ENCODE measurements at places on chromosomes 6 and 20. TPM values are rescaled to one million over a fixed set of nuclear protein-coding genes. Genes with fewer than 3 reads are reported as not detected.

The CABLES2 gene
- 1.0 TPM for total RNA-seq

The PRDM1 gene
- 2.3 TPM for total RNA-seq

The TGM3 gene
- not detected for total RNA-seq

The MUC21 gene
- total RNA-seq, result not detected

The ZFP57 gene
- total RNA-seq, result 0.07 TPM

The C4A gene
- 12.3 TPM for total RNA-seq

The TNNC2 gene
- 0.39 TPM for total RNA-seq

The PPP1R14C gene
- total RNA-seq, result 7.4 TPM
